ENCODE measurements at places on chromosomes 7 and 10. TPM values are rescaled to one million over a fixed set of nuclear protein-coding genes. Genes with fewer than 3 reads are reported as not detected.

DNA sequence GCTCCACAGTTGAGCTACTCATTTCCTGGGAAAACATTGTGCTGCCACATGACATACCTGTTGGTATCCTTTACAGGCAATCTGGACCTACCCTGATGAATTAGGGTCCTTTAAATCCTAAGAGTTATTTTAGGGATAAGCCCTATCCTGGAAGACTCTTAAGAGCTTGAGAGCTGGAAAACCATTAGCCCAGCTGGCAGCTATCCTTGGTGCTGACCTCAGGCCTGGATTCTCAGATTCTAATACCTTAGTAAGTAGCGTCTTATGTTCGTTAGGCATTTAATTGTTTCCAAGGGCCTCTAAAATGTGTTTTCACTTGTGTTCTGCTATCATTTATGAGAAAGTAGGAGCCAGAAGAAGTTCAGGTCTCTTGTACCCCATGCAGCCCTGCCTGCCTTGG, 93.0 kb upstream of the SORCS3 start:
- no peak for DNase-seq

GRCh38 chr7:143975617-143976016, 21.0 kb downstream of the OR2F1 start:
- DNase-seq, result no peak

- DNase-seq, result no peak
Observed at GRCh38 chr7:33232632-33233145, 103.3 kb downstream of the BBS9 start.

DNA sequence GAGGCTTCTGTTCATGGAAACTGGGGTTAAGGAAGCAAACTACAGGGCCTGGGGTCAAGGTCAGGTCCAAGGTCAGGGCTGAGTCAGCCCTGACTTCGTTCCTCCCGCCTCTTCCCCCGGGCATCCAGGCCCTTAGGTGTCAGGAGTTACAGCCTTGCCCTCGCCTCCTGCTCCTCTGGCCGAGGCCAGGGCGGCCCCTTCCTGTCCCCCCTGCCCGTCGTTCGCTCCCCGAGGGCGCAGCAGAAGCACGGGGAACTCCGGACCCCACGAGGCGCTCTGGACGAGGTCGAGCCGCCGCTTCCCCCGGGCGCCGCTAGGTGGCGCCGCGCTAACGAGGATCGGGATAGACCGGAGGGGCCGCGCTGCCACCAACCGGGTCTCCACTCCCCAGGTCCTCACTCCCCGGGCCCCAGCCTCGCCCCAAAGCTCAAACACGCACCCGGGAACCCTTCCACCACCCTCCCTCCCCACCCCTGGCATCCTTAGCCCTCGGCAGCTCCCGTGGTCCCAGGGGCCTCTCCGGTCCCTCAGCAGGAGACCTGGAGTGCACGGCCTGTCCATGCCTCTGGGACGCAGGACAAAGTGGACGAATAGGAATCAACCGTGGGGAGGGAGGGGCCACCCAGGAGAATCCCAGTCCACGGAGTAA, 59.2 kb upstream of the MYL10 start:
- peak; percentile 93 for DNase-seq

- DNase-seq, result no peak
Observed at GRCh38 chr7:102140952-102141370, 145.7 kb upstream of the SH2B2 start.

- DNase-seq, result no peak
Observed at GRCh38 chr7:69934144-69934903, 336.0 kb downstream of the AUTS2 start.

- DNase-seq, result no peak
Observed at GRCh38 chr7:141313896-141314295, 237.3 kb upstream of the AGK start.

DNA sequence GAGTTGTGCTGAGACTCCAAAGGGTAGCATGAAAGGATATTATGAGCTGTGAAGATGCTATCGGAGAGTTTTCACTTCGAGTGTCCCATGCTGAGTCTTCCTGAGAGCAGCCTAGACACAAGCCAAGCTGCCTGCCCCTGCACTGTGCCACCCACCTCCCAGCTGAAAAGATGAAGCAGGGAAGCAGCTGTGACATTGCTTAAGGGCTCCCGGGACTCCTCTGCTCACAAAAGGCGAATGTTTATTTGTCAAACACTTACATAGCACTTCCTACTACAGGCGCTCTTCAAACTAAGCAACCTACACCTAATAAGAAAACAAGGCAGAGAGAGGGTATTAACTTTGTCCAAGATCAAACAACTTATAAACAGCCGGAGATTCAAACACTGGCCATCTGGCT, 95.6 kb downstream of the OSBPL3 start:
- no peak for DNase-seq

DNA sequence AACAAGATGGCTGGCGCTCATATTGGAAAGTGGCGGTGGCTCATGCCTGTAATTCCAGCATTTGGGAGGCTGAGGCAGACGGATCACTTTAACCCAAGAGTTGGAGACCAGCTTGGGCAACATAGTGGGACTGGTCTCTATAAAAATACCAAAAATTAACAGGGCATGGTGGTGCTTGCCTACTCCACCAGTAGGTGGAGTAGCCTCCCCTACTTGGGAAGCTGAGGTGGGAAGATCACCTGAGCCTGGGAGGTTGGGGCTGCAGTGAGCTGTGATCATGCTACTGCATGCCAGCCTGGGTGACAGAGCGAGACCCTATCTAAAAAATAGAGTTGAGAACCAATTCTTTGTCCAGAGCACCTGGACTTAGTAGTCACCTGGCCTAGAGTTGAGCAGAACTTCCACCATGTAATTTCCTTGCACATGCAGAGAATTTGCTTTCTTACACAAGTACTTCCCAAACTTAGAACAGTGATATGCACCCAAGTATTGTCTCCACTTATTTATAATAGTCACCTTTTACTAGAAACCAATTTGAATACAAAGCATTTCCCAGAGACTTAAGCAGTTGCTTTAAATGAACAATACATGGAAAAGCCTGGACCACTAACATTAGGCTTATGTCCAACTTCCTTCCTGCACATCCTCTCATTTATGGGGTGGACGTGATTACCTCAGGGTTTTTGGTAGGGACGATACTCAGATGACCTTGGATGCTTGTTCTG, 15.9 kb downstream of the LAMB4 start:
- DNase-seq, result peak; percentile 47

GRCh38 chr10:30828680-30829079, 199.1 kb upstream of the LYZL2 start:
- peak; percentile 20 for DNase-seq

DNA sequence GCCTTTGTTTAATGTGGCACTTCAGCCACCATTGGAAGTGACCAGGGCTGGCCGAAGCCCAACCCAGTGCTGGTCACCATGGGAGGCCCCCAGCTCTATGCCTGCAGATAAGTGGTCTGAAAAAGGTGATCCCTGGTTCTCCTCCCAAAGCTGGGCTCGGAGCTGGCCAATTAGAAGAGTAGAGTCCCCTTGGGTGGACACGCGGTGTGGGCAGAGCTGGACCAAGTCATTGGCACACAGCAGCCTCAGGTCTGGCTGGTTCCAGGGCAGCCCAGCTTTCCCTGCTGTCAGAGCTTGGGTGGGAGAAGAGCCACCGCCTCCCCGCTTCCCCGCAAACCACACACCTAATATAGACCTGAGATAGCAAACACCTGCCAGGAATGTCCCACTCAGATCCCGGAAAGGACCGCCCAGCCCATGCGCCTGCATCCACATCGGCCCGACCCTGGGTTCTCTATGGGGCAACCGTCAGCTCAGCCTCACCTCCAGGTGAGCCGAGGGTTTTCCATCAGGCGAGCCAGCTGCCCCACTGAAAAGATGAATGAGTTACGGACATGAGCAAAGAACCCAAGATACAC, 84.3 kb downstream of the TCERG1L start:
- no peak for DNase-seq

GRCh38 chr10:52455098-52455497, 141.0 kb downstream of the DKK1 start:
- peak; percentile 4 for DNase-seq

DNA sequence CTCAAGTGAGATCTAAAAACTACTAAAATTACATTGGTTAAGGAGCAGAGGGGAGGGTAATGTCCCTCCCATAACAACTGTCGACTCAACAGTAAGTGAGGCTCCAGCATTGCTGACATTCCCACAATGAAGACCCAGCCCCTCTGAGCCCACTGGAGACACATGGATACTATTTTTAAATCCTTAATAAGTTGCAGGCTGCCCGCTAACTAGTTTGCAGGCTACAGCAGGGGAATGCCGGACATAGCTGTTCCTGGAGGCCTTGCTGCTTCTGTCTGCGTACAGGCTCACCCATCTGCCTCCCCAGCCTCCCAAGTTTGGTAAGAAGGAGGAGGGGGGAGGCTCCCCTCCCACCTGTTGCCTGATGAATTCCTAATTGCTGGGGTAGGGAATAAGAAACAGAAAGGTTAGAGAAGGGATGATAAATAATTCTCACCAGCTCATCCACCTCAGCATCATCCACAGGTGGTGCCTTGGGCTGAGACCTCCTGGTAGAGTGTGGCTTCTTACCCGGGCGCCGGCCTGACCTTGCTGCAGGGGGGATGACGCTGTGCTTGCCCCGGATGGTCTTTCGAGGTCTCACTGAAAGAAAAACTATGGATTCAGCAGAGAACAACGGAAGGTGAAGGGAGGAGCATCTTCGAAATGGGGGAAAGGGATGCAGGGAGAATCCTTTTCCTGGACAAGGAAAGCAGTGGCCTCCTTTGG, 10.1 kb downstream of the FZD9 start:
- DNase-seq, result no peak

DNA sequence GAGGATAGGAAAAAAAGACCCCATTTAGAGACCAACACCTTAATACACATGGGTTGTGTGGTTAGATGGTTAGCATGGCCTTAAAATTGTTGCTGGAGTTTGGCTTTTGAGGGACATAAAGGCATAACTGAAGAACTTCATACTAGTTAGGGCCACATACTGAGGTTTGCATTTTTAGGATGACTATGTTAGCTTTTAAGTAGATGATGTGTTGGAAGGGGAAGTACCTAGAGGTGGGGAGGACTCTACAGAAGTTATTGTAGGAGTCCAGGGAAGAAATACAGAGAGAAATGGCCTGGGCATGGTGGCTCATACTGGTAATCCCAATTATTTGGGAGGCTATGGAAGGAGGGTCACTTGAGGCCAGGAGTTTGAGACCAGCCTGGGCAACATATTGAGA, 40.5 kb downstream of the ENTPD1 start:
- DNase-seq, result no peak

DNA sequence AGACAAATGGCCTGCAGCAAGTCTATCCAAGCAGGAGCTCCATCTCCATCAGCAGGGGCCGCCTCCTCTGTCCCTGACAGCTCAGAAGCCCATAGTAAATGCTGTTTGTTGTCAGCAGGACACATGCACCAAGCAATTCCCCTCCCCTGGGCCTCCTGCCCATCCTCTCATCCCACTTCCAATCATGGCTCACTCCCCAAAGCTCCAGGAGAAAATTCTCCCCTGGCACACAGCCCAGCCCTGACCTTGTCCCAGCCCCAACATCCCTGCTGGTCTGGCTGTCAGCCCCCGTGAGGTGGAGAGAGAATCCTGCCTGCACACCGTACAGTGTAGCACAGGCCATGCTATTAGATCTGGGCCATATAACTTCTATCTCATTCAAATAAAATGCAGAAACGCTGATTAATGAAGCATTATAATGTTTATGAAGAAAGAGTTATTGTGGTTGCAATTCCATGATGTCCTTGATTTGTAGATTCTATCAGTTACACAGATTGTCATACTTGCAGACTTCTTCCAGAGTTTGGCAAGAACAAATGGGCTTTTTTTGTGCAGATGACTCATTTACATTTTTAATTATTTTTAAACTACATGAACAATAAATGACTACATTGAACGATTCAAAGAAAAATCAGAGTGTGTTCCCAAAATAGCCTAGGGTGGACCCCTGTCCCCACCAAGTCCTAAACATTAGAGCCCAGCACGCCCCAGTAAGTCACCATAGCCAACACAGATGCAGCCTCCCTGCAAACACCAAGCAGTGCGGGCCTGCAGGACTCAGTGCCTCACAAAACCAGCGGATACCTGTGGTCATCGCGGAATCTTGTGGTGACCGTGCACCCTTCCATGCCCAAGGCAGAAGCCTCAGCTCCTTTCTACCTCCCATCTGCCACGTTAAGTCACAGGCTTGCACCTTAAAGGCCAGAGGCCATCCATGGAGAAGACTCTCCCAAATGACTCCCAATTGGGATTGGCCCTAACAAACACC, 70.1 kb downstream of the COBL start:
- DNase-seq, result no peak

- DNase-seq, result peak; percentile 40
Observed at GRCh38 chr10:72204296-72204695, 11.5 kb upstream of the ANAPC16 start.

GRCh38 chr7:12567015-12567414, 3.5 kb upstream of the SCIN start:
- no peak for DNase-seq

GRCh38 chr7:6111041-6111440, 79.9 kb downstream of the ANKRD61 start:
- DNase-seq, result no peak

The CPA5 gene
- total RNA-seq, result not detected

The FAM237B gene
- total RNA-seq, result not detected

The NPC1L1 gene
- total RNA-seq, result not detected

The PRSS2 gene
- total RNA-seq, result not detected

The DLX6 gene
- 3.7 TPM for total RNA-seq

The MKI67 gene
- total RNA-seq, result 32.2 TPM

Data from Daoy (cell line).